T-helper 2 cell (primary cell): ENCODE measurements at places on chromosomes 4 and X.

- no peak for DNase-seq
Observed at GRCh38 chrX:27674491-27674890, 84.3 kb downstream of the DCAF8L2 start.

DNA sequence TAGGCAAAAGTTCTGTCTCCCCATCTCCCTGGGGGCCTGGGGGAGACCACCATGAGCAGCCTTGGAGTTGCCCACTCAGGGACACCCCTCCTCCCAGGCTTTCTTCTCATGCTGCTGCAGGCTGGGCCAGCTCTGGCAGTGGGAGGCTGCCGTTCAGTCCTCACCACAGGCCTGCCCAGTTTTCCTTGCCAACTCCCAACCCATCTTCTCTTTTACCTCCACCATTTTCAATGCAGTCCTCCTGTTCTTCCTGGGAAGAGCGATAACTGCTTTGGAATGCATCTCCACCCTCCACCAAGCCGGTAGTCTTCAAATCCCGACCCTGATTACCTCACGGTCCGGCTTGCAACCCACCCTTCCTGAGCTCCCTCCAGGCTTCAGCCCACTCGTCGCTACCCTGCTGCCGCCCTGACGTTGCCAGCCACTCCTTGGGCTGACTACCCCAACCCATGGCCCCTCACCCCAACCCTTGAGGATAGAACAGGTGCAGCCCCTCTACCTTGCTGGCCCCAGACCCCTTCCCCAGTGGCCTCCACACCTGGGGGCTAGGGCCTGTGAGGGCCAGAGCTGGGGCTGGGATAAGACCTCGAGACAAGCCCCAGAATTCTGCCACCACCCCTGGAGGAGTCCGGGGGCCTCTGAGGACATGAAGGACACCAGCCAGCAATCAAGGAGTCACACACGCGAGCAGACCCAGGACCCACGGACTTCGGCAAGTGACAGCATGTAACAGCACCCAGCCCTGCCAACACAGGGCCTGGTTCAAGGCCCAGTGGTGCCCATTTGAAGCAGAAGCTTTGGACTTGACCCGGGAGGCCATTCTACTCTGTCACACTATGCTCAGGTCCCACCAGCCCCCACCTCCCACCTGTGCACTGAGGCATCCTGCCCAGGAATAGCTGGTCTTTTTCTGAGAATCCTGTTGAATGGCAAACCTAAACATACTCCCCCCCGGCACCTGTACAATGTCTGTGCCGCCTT, 9.2 kb downstream of the WDR1 start:
- no peak for DNase-seq

DNA sequence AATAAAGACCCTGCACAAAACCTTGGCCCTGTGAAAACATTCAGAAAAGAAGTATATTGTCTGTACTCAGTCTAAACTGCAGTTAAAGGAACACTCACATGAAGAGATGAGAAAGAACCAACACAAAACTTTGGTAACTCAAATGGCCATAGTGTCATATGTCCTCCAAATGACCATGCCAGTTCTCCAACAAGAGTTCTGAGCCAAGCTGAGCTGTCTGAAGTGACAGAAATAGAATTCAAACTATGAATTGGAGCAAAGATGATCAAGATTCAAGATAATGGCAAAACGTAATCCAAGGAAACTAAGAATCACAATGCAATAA, 739.3 kb upstream of the NDST4 start:
- no peak for DNase-seq

GRCh38 chrX:17525266-17525665, 150.3 kb downstream of the NHS start:
- DNase-seq: no peak

GRCh38 chr4:182533964-182534363, 290.8 kb downstream of the TENM3 start:
- DNase-seq: no peak

GRCh38 chrX:88865634-88866033, 118.6 kb downstream of the CPXCR1 start:
- no peak for DNase-seq

- DNase-seq: no peak
Observed at GRCh38 chr4:8759987-8760386, 111.7 kb downstream of the HMX1 start.

- no peak for DNase-seq
Observed at GRCh38 chr4:3376266-3376665, 65.5 kb upstream of the HGFAC start.

- no peak for DNase-seq
Observed at GRCh38 chr4:11149612-11150259, 279.0 kb downstream of the HS3ST1 start.
